ENCODE measurements at places on chromosomes 2 and 18.

GRCh38 chr18:45557287-45557686, 58.0 kb upstream of the SLC14A2 start:
- no peak overlapping the region for H3K27ac ChIP-seq
- H3K4me1 ChIP-seq = no peaks in the 10 kb centered on the region
- no peaks in the 10 kb centered on the region for H3K36me3 ChIP-seq
- no peak overlapping the region for H3K4me3 ChIP-seq
- H3K27me3 ChIP-seq = no peaks in the 10 kb centered on the region

GRCh38 chr2:240137596-240138253, 1.6 kb upstream of the COPS9 start:
- no peak overlapping the region for H3K27ac ChIP-seq
- H3K4me1 ChIP-seq = peaks cover 17% of the 10 kb centered on the region
- peaks cover 10% of the 10 kb centered on the region for H3K36me3 ChIP-seq
- H3K4me3 ChIP-seq = peak overlapping the region; percentile 18

GRCh38 chr2:1971124-1971523, 226.8 kb upstream of the PXDN start:
- H3K4me1 ChIP-seq = no peaks in the 10 kb centered on the region
- no peak overlapping the region for H3K27ac ChIP-seq
- no peak for DNase-seq
- H3K27me3 ChIP-seq = no peaks in the 10 kb centered on the region
- H3K36me3 ChIP-seq = no peaks in the 10 kb centered on the region

GRCh38 chr2:64354857-64355680, 98.9 kb upstream of the LGALSL start:
- no peak overlapping the region for H3K4me3 ChIP-seq
- no peak overlapping the region for H3K27ac ChIP-seq

- no peak overlapping the region for H3K4me3 ChIP-seq
- no peaks in the 10 kb centered on the region for H3K4me1 ChIP-seq
- H3K27me3 ChIP-seq = peaks cover 6% of the 10 kb centered on the region
- no peaks in the 10 kb centered on the region for H3K36me3 ChIP-seq
- no peak overlapping the region for H3K27ac ChIP-seq
Measured at GRCh38 chr18:76558881-76559667, 64.0 kb upstream of the ZNF516 start.

DNA sequence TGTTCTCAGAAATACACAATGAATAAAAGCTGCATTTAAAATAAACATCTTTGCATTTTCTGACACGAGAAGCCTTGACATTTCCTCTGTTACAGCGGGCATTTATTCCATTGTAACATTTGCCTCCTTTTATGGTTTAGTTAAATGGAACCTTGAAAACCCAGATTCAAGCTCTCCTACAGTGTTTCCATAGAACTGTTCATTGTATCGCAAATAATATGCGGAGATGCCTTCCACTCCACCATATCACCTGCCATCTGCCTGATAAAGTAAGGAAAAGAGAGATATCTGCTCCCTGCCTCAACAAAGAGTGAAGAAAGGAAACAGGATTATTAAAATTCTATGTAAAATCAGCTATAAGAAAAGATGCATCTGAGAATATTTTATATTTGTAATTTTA, 69.8 kb downstream of the CDH19 start:
- no peak overlapping the region for H3K27ac ChIP-seq
- H3K4me3 ChIP-seq = no peak overlapping the region
- H3K27me3 ChIP-seq = no peaks in the 10 kb centered on the region

GRCh38 chr18:25827228-25827627, 263.2 kb downstream of the SS18 start:
- H3K36me3 ChIP-seq = no peaks in the 10 kb centered on the region
- no peak overlapping the region for H3K27ac ChIP-seq
- no peaks in the 10 kb centered on the region for H3K4me1 ChIP-seq
- no peak for DNase-seq
- H3K4me3 ChIP-seq = no peak overlapping the region

GRCh38 chr2:17299891-17300540, 218.2 kb downstream of the RAD51AP2 start:
- DNase-seq = no peak
- no peaks in the 10 kb centered on the region for H3K36me3 ChIP-seq
- no peak overlapping the region for H3K4me3 ChIP-seq

- DNase-seq = no peak
- no peaks in the 10 kb centered on the region for H3K4me1 ChIP-seq
- H3K4me3 ChIP-seq = no peak overlapping the region
- H3K36me3 ChIP-seq = no peaks in the 10 kb centered on the region
- no peak overlapping the region for H3K27ac ChIP-seq
Measured at GRCh38 chr2:121902616-121903015, 147.2 kb downstream of the TSN start.

DNA sequence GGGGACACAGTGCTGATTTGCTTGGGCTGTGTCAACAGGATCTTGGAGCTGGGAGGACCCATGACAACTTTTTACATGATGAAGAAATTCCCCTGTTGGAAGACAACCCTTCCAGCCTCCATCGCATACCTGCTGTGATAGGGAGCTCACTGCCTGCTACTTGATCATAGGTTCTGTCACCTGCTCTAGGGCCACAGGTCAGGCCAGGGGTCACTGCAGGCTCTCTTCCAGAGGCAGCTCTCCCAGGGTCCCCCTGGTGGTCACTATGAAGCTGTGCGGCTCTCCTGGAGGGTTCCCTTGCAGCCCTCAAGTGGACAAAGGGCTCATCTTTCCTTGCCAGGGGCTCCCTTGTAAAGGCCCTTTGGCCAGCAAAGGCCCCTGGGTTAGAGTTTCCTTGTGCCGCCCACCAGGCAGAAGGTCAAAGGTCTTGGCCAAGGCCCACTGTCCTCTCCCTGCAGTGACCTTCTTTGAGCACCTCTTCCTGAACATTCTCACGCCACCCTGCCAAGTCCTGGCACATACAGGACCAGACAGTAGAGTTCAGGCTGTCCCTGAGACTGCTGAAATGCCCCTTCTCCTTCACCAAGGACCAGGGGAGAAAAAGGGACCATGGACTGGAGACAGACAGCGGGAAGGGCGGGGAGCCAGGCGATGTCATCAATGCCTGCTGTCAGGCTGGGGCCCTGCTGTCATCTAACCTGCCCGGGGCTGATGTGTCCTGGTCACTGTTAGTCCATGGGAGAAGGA, 345.1 kb downstream of the DYSF start:
- no peaks in the 10 kb centered on the region for H3K36me3 ChIP-seq
- H3K27ac ChIP-seq = no peak overlapping the region
- H3K4me1 ChIP-seq = no peaks in the 10 kb centered on the region
- DNase-seq = no peak
- H3K4me3 ChIP-seq = no peak overlapping the region
- no peaks in the 10 kb centered on the region for H3K27me3 ChIP-seq

DNA sequence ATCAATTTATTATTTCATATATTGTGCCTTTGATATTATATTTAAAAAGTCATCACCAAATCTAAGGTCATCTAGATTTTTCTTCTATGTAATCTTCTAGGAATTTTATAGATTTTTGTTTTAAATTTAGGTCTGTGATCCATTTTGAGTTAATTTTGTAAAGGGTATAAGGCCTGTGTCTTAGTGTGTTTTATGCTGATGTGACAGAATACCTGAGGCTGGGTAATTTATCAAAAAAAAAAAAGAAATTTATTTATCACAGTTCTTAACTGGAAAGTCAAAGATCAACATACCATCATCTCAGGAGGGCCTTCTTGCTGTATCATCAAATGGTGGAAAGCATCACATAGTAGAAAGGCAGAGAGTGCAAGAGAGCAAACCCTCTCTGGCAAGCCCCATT, 216.2 kb downstream of the PDE1A start:
- no peak overlapping the region for H3K27ac ChIP-seq
- DNase-seq = no peak
- H3K4me3 ChIP-seq = no peak overlapping the region

GRCh38 chr2:212158081-212158480, 380.5 kb downstream of the ERBB4 start:
- no peaks in the 10 kb centered on the region for H3K27me3 ChIP-seq
- H3K4me3 ChIP-seq = no peak overlapping the region
- H3K27ac ChIP-seq = no peak overlapping the region
- no peaks in the 10 kb centered on the region for H3K36me3 ChIP-seq

- peak; percentile 27 for DNase-seq
- H3K4me1 ChIP-seq = peaks cover 2% of the 10 kb centered on the region
- H3K27ac ChIP-seq = no peak overlapping the region
- H3K36me3 ChIP-seq = no peaks in the 10 kb centered on the region
Measured at GRCh38 chr2:45014016-45014702, 4.9 kb upstream of the SIX2 start.

DNA sequence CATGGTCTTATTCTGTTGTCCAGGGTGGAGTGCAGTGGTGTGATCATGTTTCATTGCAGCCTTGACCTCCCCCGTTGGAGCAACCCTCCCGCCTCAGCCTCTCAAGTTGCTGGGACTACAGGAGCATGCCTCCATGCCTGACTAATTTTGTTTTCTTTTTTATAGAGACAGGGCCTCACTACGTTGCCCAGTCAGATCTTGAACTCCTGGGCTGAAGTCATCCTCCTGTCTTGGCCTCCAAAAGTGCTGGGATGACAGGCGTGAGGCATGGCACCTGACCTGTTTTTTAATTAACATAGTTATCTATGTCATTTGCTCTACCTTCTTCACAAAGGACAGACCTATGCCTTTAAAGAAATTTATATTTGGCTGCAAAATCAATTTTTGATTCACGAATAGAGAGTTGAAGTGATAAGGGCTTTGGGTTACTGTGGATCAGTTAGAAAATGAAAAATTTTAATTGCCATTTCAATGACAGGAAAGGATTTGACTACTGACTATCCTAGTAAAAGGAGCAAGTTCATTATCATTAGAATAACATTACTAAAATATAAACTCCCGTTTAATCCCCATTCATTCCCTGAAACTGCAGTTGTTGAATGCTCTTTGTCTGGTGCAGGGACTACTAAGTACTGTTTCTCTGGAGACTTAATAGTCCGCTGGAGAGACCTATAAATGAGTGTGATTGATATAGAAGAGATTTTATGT, 3.7 kb downstream of the RNF138 start:
- peak overlapping the region; percentile 62 for H3K27ac ChIP-seq
- no peaks in the 10 kb centered on the region for H3K27me3 ChIP-seq

DNA sequence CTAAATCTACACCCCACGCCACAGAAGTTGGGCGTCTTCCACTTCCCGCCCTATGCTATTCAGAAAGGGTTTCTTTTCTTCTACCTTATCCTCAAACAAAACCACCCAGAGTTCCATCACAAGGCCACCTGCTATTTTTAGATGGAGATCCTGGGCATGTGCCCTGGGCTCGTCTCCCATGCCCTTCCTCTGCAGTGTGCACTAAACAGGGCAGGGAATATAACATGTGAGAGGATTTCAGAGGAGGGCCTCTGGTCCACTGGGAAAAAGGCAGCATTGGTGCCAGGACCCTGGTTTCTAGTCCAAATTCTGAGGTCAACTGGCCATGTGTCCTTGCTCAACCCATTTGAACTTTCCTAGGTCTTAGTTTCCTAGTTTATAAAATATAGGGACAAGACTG, 320.0 kb downstream of the NCKAP5 start:
- no peak overlapping the region for H3K27ac ChIP-seq
- no peaks in the 10 kb centered on the region for H3K27me3 ChIP-seq
- H3K36me3 ChIP-seq = no peaks in the 10 kb centered on the region
- no peak for DNase-seq
- H3K4me3 ChIP-seq = no peak overlapping the region

GRCh38 chr2:79085382-79085781, 2.4 kb downstream of the REG1B start:
- H3K36me3 ChIP-seq = no peaks in the 10 kb centered on the region
- no peak overlapping the region for H3K4me3 ChIP-seq
- no peaks in the 10 kb centered on the region for H3K27me3 ChIP-seq
- no peak overlapping the region for H3K27ac ChIP-seq
- no peaks in the 10 kb centered on the region for H3K4me1 ChIP-seq

- no peak for DNase-seq
- H3K4me1 ChIP-seq = peaks cover 7% of the 10 kb centered on the region
- H3K27ac ChIP-seq = no peak overlapping the region
- peaks cover 3% of the 10 kb centered on the region for H3K36me3 ChIP-seq
- peaks cover 6% of the 10 kb centered on the region for H3K27me3 ChIP-seq
- H3K4me3 ChIP-seq = no peak overlapping the region
Measured at GRCh38 chr2:110153416-110153815, 37.8 kb upstream of the MALL start.

DNA sequence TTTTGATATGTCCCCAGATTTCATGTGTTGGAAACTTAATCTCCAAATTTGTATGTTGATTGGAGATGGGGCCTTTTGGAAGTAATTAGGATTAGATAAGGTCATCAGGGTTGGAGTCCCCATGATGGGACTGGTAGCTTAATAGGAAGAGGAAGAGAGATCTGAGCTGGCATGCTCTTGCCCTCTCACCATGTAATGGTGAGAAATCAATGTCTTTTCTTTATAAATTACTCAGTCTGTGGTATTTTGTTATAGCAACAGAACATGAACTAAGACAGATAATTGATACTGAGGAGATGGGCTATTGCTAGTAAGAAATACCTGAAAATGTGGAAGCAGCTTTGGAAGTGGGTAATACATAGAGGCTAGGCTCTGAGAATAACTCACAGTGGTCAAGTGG, 48.0 kb downstream of the CDC42EP3 start:
- peaks cover 38% of the 10 kb centered on the region for H3K4me1 ChIP-seq
- no peaks in the 10 kb centered on the region for H3K36me3 ChIP-seq
- DNase-seq = no peak
- H3K27ac ChIP-seq = peak overlapping the region; percentile 76
- peaks cover 3% of the 10 kb centered on the region for H3K27me3 ChIP-seq

DNA sequence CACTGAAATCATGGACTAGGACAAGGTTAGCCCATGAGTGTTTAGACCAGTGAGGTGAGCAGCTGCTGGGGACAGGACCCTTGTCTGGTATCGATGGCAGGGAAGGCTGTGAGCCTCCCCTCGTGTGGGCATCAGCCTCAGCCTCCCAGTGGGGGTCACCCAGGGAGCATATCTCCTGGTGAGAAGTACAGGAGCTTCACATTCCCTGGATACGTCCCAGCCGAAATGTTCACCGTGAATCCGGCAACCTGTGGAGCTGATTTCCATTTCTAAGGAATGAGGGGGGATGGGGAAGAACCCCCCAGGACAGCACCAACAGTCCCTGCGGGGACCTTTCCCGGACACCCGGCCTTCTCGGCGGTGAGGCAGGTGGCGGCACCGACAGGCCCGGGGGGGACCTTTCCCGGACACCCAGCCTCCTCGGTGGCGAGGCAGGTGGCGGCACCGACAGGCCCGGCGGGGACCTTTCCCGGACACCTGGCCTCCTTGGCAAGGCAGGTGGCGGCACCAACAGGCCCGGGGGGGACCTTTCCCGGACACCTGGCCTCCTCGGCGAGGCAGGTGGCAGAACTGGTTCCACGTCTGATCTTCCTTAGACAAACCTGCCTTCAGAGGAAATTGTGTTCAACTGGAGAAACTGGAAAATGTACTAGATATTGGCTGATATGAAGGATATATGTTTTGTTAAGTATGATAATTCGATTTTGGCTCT, 21.2 kb downstream of the RTP5 start:
- no peak overlapping the region for H3K4me3 ChIP-seq
- no peak overlapping the region for H3K27ac ChIP-seq
- H3K36me3 ChIP-seq = peaks cover 6% of the 10 kb centered on the region
- H3K4me1 ChIP-seq = peaks cover 2% of the 10 kb centered on the region
- DNase-seq = no peak
